ENCODE measurements at places on chromosomes 11 and 22.

DNA sequence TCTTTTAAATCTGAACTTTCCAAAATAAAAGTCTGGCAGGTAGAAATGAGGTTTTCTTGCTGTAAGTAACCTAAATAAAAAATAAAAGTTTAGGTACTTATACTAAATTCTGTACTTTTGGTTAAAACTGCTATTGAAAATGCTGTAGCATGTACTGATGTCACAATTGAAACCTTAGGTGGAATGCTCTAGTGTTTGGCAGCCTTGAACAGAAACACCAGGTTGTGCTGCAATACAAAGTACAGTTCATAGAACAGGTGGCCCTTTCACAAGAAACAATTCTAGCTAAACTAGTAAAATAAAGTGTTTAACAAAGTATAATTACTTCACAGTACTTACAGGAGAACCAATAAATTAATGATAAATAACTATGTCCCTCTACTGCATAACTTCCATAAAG lies 25.1 kb downstream of the NPAT start:
- DNase-seq: no peak

DNA sequence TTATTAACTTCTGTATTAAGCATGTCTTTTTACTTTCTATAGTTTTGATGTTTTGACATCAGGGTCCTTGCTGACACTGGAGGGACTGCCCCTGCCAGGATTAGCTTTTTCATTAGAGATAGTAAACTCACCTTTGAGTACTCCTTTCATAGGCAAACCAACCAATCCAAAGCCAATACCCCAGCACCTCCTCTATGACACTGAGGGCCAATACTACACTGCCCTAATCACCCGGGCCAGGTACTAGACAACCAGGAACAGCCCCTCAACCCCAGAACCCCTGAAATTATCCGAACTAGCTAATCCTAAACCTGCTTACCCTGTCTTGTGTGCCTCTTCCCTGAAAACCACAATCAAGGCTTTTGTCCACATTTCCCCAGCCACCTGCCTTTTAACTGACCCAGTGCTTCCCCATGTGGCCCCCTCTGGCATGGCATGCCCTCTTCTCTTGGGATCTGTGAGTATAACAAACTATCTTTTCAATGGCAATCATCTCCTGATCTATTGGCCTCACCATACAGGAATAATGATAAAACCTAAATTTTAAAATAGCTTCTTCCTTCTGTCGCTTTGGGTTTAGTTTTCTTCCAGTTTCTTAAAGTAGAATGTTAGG lies 31.2 kb downstream of the RAB6A start:
- DNase-seq: no peak

DNA sequence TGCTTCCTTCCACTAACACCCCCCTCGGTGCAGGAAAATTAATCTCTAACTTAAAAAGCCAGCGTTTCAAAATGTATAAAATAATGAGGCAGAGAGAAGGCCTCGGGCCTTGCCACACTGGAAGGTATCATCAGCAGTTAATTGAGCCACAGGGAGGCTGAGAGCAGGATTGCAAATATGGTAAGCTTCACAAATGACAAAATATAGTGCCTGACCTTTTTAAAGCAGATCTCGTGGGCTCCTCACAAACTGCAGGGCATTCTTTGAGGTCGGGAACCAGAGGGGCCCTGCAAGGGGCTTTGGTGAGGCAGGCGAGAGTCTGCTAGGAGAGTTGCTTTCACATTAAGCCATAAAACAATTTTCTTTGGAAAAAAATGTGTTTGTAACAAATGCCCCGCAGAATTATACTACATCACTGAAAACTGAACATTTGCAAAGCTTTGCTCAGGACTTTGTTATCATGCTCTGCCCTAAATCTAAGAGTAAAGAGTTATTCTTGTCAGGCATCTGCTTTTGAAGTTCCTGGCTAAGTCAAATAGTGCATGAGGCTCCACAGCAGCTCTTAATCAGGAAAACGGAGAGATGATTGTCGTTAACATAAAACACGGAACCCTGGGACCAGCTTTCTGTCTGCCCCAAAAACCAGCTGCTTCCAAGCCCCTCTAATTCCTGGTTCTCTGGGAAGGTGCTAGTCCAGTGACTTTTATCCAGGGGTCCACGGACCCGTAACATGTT lies 61.4 kb upstream of the SYT13 start:
- DNase-seq: no peak

DNA sequence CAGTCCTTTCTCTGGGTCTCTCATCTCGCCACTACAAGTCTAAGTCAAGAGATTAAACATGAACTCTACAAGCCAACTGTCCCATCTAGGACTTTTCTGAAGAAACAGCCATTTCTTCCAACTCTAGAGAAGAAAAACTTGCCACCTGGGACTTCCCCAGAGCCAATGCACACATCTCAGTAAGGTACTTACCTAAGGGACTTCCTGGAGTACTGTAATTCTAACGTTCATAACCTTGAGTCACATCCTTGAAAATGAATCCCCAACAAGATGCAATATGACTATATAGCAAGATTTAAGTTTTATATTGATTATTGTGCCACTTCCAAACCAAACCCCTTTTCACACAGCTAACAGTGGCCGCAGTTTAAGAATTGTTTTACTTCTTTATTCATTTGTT lies 11.9 kb upstream of the ISX start:
- DNase-seq: no peak

DNA sequence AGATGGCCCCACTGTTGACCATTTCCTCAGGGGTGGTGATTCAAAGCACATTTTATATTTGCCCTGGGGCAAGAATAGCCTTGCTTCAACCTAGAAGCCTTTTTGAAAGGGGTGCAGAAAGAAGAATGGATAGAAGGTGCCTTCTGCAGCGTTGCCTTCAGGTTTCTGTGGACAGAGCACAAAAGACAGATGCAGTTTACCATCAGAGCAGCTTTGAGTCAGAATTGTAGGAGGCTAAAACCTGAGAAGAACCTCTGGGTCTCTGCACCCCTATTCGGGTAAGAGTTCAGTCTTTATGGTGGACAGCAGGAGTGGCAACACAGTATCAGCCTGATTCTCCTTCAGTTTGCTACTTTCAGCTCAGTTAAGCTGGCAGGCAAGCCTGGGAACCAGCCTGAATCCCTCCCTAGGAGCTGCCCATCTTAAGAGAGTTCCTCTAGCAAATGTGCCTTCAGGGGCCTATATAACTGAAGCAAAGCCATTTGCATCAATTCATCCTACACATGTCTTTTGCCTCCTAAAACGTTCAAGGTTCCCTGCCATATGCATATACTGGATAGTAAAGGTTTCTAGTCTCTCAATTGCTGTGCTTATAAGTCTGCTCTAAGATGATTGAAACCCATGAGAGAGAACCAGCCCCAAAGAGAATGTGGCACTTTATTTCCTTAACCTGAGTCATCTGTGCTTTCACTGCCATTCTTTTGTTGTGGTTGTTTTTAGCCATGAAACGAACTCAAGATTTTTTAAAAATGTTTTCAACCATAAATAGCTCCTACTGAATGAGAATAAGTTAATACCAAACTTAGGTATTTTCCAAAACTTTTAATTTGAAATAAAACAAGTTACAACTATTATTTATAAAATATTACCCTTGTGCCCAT lies 123.0 kb downstream of the TRIM44 start:
- DNase-seq: peak; percentile 36

DNA sequence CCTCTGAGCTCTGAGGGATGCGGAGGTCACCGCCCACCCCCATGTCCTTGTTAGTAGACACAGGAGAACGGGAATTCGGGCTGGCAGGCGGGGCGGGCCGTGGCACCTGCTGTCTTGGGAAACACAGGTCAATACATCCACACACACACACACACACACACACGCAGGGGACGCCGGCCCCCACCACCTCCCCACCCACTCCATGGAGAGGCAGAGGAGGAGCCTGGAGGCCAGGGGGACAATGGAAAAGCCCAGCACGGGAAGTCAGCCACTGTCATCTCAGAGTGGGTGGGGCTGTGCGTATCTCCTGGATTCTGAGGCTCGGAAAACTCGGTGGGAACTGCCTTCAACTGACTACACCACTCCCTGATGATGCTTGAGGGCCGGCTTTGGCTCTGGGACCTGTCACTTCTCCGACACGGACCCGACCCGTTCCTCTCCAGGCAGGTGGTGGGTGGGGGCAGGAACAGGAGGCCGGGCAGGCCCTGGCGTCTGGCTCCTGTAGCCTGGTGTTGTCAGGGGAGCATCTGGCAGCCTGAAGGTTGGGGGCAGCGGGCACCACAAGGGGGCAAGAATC lies 18.5 kb upstream of the TMEM184B start:
- no peak for DNase-seq

DNA sequence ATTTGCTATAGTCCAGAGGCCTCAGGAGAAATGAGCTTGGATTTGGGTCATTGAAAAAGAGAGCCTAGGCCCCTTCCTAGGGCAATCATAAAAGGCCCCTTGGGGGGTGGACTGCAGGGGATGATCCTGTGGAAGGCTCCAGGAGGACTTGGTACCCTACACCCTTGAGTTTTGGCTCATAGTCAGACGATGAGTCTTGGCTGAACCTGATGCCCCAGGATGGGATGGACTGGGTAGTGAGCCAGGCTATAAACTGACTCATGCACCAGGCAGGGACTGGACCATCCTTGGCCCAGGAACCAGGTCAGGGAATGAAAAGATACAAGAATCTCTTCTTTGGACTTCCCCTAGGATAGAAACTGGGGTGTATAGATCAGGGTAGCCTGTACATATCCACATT lies 54.2 kb downstream of the NAV2 start:
- peak; percentile 30 for DNase-seq

DNA sequence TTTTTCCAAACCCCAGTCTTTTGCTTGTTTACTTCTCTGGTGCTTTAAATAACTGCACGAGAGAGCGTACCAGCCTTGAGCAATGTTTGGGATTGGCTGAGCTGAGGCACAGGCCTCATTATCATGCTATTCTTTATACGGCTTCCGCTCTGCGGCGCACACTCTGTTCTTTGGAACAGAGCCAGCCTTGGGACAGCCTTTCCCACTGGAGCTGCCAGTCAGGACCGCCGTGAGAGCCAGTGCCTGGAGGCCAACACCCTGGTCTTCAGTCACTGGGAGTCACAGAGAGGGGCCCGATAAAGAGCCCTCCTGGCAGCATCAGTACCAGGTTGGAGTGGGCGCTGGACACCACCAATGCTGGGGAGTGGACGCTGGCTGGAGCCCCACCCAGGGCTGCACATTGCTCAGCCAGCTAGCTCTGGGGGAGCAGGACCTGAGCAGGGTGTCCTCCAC lies 125.6 kb downstream of the BCR start:
- DNase-seq: no peak

GRCh38 chr11:104320956-104321355 lies 157.0 kb upstream of the PDGFD start:
- DNase-seq: peak; percentile 41

GRCh38 chr22:24304062-24304675 lies 33.5 kb downstream of the SPECC1L start:
- DNase-seq: no peak

- no peak for DNase-seq
These were observed 46.2 kb upstream of the YWHAH start for GRCh38 chr22:31897842-31898805.

- DNase-seq: peak; percentile 47
These were observed 5.5 kb upstream of the SYT9 start for GRCh38 chr11:7246179-7246578.

DNA sequence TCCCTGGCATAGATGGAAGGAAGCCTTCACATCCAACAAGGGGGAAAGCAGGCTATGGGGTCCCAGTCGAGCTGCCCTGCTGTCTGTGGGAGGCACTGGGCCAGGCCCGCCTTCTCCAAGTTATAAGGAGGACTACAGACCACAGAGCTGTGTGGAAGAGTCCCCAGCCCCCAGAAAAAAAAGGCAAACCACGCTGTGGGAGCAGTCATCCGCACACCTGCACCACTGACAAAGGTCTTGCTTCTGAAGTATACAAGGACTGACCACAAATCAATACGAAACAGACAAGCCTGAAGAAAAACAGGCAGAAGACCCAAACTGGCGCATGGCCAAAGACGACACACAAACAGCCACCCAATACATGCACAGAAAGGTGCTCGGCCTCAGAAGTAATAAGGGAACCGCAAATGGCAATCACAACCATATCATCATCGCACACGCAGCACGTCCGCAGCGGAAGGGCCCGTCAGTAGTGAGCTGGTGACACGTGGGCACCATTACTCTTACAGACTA lies 384.1 kb downstream of the CTTN start:
- DNase-seq: no peak
